ENCODE measurements at places on chromosomes 1 and 21.
A peak's percentile ranks its signal among the peaks of the same experiment; 100 is the strongest.

DNA sequence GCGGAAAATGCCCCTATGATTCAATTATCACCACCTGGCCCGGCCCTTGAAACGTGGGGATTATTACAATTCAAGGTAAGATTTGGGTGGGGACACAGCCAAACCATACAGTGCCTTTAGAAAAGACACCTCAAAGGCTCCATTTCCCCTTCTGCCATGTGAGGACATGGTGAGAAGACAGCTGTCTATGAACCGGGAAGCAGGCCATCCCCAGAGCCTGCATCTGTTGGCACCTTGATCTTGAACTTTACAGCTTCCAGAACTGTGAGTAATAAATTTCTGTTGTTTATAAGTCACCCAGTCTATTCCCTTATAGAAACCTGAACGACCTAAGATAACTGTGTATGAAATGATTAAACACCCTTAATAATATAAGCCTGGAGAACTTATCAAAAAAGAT lies 61.6 kb downstream of the KIFAP3 start:
- DNase-seq: no peak

GRCh38 chr1:229153955-229154548 lies 116.9 kb upstream of the RAB4A start:
- no peak for DNase-seq

- DNase-seq: peak; percentile 75
These were observed 21.2 kb downstream of the SLC45A3 start for GRCh38 chr1:205658943-205659581.

- no peak for DNase-seq
These were observed 27.9 kb downstream of the DIP2A start for GRCh38 chr21:46486481-46487126.

DNA sequence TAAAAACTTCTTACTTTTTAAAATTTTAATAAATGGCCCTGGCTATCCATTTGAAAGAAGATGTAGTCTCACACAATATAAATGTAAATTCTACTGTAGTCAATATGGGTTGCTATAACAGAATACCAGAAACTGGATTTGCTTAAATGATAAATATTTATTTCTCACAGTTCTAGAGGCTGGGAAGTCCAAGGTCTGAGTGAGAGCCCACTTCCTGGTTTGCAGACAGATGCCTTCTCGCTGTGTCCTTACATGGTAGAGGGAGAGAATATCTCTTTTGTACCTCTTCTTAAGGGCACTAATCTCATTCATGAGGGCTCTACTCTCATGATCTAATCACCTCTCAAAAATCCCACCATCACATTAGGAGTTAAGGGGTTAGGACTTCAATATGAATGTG lies 35.2 kb downstream of the EXO1 start:
- no peak for DNase-seq

DNA sequence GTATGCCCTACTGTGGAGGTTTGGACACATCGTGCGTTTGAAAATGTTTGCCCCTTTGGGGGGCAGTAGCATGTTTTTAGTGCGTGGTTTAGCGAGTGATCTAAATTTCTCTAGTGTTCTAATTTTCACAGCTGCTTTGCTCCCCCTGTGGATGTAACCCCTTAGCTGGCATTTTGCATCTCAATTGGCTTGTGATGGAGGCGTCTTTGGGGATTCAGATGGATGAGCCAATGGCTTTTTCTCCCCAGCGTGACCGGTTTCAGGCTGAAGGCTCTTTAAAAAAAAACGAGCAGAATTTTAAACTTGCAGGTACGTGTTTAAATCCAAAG lies 836 bp downstream of the CDC7 start:
- no peak for DNase-seq

GRCh38 chr21:28018741-28019669 lies 973.7 kb downstream of the LTN1 start:
- no peak for DNase-seq

GRCh38 chr21:34313116-34313515 lies 50.7 kb upstream of the KCNE2 start:
- no peak for DNase-seq

DNA sequence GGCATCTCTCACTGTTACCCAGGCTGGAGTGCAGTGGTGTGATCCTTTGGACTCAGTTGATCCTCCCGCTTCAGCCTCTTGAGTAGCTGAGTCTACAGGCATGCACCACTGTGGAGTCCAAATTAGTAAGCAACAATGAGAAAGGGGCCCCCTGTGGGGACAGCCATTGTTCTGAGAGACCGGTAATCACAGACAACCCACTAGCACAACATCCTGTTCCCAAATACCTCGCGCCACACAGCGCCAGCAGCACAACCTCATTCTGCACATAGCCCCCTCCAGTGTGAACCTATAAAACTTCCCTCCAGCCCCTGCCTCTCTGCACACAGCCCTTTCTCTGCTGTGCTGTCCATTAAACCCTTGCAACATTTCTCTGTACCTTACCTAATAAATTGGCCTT lies 226.4 kb downstream of the DYRK1A start:
- DNase-seq: no peak

- peak; percentile 52 for DNase-seq
These were observed 645 bp downstream of the ATP6V0B start for GRCh38 chr1:43975249-43975961.

- DNase-seq: no peak
These were observed 228.5 kb downstream of the LRRC40 start for GRCh38 chr1:69976896-69977295.

DNA sequence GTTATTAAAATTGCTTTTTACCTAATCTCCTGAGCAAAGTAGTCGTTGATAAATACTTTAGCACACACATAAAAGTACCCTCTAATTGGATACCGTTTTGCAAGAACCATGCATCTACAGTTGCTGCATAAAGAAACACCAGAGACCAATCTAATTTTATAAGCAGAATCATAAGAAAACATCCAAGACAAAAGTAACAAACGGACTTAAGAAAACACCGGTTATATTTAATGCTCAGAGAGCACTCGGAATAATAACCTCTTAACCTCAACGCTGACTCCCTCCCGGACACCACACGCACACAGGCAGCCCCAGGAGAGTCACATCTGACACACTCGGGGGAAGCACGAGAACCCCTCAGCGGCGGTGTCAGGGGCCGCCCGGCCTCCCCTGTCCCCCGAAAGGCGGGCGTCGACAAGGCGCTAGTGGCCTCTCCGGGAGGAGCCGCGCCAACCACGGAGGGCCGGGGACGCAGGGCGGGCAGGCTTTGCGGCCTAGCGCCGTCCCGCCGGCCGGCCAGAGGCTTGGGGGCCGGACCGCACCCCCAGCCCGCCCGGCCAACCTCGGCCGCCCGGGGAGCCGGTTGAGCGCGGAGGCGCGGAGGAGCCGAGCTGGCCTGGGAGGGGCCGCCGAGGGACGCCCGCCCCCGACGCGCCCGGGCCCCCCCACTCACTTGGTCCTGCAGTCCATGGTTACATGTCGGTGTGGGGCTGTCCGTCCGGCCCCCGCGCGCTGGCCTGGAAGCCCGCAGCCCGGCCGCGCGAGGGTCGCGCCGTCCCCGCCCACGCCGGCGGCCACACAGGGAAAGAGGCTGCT lies 606 bp downstream of the DENND1B start:
- DNase-seq: peak; percentile 53

DNA sequence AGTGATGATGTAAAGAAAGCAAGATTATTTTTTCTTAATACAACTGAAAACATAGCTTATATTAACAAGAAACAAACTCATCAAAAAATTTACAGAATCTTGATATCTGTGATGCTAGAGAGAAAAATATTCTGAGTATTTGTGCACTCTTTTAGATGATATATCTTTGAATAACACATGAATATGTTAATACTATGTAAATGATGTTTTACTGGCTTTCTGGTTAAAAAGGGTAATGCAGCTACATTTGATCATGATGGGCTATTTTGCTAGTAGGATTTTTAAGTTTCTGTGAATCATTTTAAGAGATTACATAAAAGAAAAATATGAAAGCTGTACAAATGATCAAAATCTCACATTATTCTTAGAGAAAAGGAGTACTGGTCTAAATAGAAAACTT lies 114.5 kb downstream of the GRIK1 start:
- no peak for DNase-seq

DNA sequence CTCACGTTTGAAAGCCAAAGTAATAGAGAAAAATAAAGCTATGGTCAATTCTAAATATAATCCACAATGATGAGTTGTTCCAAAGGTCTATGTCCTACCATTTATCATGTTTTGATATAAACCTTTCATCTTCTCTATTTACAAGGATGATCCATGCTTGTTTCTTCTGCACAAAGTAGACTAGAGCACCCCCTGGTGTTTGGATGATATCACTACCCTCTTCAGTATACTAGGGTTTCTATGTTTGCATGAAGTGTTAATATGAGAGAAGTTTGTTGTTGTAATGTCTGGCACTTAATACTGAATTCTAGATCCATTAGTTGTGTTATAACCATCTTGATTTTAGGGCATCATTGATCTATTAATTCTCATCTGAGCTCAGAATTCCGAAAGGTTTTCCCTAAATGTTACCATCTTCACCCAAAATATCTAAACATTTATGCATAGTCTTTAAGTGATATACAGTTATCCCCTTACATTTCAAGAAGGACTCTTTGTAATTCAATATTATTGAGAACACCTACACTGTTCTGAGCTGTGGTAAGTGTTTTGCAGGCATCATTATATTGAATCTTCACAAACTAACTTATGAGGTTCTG lies 21.1 kb downstream of the CLDN8 start:
- no peak for DNase-seq

DNA sequence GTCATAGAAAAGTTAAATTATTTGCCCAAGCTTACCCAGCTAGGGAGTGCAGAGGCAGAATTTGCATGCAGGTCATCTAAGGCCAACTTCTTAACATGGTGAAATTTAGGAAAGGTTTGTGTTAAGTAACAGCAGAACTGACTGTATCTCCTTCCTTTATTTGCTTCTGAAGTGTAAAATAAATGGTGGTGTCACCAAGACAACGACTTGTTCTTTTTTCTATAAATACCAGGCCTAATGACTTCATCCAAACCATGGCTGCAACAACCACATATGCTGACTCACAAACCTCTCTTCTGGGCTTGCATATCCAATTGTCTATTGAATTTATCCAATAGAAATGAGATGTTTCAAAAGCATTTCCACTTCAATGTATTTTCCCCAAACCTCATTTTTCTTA lies 19.1 kb downstream of the COL24A1 start:
- peak; percentile 12 for DNase-seq

GRCh38 chr1:22420455-22421053 lies 31.1 kb upstream of the ZBTB40 start:
- peak; percentile 34 for DNase-seq

DNA sequence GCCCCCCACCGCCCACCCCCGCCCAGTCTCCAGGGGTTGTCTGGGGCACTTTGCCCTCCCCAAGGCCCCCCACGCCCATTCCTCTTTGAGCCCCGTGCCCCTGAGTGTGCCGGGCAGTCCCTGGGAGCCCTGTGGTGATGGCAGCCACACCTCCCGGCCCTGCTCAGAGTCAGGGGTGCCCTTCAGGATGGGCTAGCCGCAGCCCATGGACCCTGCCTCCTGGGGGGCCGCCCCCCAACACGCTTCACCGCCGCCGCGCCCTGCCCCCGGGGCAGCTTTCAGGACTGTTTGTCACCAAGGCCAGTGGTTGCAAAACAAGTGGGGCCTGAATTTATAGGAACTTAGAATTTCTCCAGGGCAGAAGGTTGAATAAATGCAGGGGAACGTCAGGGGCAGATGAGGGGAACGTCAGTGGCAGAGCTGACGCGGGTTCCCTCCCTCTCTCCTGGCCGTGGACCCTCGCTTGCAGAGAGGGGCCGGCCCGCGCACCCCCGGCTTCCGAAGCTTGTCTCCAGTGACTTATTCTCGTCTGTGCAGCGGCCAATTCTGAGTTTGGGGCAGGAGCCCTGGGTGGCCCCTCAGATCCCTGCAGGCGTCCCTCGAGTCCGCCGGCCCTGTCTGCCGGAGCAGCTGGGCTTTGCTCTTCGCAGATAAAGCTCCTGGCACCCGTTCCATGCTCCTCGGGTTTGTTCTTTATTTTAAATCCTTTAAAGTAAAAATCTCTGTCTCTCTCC lies 41.2 kb upstream of the ADARB1 start:
- no peak for DNase-seq

DNA sequence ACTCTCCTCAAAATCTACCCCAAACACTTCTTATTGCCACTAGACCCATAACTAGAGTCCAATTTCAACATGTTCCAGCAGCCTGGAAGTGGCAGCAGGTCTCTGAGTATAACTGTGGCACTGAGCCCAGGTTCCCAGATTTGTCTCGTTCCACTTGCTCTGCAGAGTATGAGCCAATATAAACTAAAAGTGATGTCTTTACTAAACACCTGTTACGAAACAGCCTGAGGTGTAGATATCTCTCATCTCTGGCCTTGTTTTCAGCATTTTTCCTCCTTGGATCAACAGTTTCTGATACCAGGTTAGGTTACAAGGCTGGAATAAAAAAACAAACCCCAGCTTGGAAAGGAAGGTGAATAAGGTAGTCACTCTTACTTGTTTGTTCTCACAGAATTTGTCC lies 25.2 kb upstream of the PRDX6 start:
- no peak for DNase-seq

DNA sequence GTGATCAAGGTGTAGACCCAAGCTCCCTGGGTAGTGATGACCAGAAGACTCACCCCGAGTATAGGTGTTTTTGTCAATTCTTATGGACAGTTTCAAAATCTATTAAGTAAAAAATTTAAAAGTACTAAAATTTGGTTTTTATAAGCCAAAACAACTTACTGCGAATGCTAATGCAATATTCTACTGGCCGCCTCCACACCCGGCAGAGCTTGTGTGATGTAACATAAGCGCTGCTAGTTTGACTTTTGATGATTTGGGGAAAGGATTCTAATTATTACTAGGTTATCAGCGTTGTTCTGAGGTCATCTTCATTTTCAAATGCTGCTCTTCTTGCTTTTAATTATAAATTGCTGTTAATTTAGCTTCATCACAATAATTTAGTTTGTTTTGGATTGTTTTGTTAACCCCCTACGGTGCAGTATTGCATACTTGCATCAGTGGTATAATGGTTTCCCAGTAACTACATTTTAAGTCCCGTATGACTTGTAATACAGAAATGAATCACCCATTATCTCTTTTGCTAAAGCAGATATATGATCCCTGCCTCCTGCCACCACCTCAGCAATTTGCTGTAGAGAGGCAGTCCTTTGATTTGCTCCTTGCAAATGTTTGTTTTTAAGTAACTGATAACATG lies 178.0 kb downstream of the SDCCAG8 start:
- no peak for DNase-seq

DNA sequence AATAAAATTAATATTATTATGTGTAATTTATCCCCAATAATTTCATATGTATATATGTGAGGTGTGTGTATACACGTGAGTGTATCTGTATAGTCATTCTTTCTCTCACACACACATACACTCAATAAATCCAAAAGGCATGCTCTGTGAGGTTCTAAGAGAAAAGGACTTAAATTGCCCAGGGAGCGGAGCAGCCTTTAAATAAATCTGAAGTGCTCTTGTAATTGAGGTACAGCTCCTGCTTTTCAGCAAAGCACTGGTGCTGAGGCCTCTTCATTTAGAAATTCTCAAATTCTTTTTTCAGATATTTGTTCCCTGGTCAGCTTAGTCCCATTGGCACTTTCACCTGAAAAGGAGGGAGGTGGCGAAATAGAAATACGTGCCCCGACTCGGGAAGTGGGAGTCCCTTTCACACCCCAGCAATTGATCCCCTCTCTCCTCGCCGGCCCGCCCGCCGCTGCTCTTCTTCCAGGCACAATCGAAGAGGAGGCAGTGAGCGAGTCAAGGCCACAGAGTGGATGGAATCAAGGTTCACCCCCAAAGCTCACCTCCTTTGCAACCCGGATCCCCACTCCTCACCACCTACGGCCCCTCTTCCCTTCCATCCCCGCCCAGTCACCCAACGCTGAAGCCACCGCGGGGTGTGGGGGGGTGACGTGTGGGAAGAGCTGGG lies 944 bp downstream of the PLPPR5 start:
- DNase-seq: no peak

- no peak for DNase-seq
These were observed 11.7 kb downstream of the CHIA start for GRCh38 chr1:111302374-111302773.

GRCh38 chr1:235767795-235768194 lies 98.9 kb downstream of the LYST start:
- DNase-seq: no peak

All from CD4-positive, alpha-beta T cell treated with Interleukin-12 subunit alpha and Interleukin-12 subunit beta, for 1 hour (primary cell).